ENCODE measurements at places on chromosomes 4 and X. TPM values are rescaled to one million over a fixed set of nuclear protein-coding genes. Genes with fewer than 3 reads are reported as not detected.

SPON2 gene
- 9.0 TPM for total RNA-seq

AMBN gene
- 0.15 TPM for total RNA-seq

MGAT4D gene
- total RNA-seq: not detected

DNA sequence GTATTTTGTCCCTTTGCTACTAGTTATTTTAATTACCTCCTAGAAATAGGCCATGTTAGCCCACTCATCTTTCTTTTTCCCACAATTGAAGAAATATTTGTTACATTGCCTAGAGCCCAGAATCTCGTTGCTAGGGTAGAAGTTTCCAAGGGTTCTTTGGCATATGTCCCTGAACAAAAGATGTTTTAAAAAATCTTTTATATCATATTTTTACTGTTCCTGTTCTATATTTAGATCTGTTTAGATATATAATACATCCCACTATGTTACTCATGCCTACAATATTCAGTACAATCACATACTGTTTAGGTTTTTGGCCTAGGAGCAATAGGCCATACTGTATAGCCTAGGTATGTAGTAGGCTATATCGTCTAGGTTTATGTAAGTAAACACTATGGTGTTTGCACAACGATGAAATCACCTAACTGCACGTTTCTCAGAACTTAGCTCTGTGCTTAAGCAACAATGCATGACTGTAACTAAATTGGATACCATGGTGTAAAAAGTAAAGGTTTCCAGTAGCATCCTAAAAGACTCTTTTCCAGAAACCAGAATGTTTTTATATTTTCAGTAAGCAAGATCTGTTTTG is 236.0 kb upstream of the SLIT2 start:
- no peaks in the 10 kb centered on the region for H3K36me3 ChIP-seq
- no peak for DNase-seq
- no peak overlapping the region for H3K27ac ChIP-seq
- H3K4me3 ChIP-seq: no peak overlapping the region

- H3K27me3 ChIP-seq: no peaks in the 10 kb centered on the region
- no peaks in the 10 kb centered on the region for H3K36me3 ChIP-seq
- H3K4me3 ChIP-seq: no peak overlapping the region
- H3K27ac ChIP-seq: no peak overlapping the region
- no peak for DNase-seq
Observed at GRCh38 chr4:151094290-151094751, 5.1 kb upstream of the RPS3A start.

- H3K4me3 ChIP-seq: no peak overlapping the region
- no peaks in the 10 kb centered on the region for H3K27me3 ChIP-seq
- no peaks in the 10 kb centered on the region for H3K36me3 ChIP-seq
- H3K27ac ChIP-seq: no peak overlapping the region
Observed at GRCh38 chr4:143085224-143085623, 99.5 kb upstream of the USP38 start.

DNA sequence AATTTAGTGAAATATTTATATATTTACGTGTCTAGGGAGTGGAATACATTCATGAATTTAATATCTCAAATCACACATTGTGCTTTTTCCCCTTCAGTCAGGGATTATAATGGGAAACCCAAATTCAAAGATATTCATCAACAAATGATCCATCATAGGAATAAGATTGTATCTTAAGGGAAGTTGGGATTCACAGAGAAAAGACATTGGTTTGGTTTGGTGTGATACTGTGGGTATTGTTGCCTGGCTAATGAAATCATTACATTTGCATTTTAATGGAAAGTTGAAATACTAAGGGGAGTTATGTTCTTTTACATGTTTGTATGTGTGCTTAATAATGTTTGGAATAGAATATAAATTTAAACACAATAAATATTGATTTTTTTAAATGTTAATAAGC is 1.7 kb downstream of the TET2 start:
- H3K36me3 ChIP-seq: no peaks in the 10 kb centered on the region
- peaks cover 10% of the 10 kb centered on the region for H3K4me1 ChIP-seq
- no peak for DNase-seq

- H3K27me3 ChIP-seq: no peaks in the 10 kb centered on the region
- no peak overlapping the region for H3K4me3 ChIP-seq
- H3K36me3 ChIP-seq: no peaks in the 10 kb centered on the region
- DNase-seq: no peak
Observed at GRCh38 chr4:79253168-79253567, 72.7 kb downstream of the NAA11 start.

DNA sequence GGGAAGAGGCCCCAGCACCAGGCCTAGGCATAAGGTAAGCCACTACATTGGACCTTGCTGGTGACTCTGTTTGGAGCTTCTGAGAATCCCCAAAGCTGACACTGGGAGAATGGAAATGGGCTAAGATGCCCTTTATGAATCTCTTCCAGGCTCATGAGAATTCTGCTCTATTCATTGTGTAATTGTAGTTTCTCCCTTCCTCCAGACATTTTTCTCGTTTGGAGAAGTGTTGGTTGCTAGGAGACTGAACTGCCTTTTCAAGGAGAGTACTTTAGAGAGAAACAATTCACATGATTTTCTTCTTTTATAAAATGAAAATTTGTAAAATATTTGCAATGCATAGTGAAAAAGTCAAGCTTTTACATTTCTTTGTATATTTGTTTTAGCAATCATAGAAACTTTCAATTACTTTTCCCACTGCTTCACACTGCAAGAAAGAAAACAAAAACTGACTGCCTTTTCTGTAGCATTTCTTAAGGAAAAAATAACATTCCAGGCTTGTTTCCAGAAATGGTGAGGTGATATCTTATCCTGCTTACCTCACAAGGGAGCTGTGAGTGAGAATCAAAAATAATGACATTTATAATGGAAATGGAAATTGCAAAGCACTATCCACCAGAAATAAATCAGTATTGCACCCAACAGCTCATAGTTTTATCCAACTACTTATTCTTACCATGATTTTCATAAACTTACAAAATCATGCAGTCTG is 24.9 kb upstream of the DCHS2 start:
- H3K36me3 ChIP-seq: no peaks in the 10 kb centered on the region
- no peak for DNase-seq
- H3K27ac ChIP-seq: no peak overlapping the region

All from neural progenitor cell (in vitro differentiated cells).